ENCODE measurements at places on chromosomes 5 and 9.
A peak's percentile ranks its signal among the peaks of the same experiment; 100 is the strongest.

- DNase-seq = no peak
Measured at GRCh38 chr5:170440771-170441392, 51.7 kb upstream of the KCNMB1 start.

DNA sequence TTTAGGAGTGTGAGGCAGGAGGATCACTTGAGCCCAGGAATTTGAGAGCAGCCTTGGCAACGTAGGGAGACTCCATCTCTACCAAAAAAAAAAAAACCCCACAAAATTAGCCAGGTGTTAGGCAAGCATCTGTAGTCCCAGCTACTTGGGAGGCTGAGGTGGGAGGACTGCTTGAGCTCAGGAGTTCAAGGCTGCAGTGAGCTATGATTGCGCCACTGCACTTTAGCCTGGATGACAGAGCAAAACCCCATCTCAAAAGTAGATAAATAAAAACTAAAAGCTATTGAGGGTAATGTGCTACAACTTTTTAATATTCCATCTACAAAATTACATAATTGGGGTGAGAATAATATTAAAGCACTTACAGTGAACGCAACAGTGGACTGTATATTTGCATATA lies 5.9 kb downstream of the BDP1 start:
- DNase-seq = no peak

- DNase-seq = no peak
Measured at GRCh38 chr9:87554976-87555375, 57.3 kb downstream of the DAPK1 start.

- no peak for DNase-seq
Measured at GRCh38 chr9:69198521-69199220, 24.6 kb downstream of the TJP2 start.

GRCh38 chr5:80925931-80926330 lies 34.2 kb upstream of the RASGRF2 start:
- DNase-seq = no peak

GRCh38 chr9:90967145-90967538 lies 165.5 kb downstream of the SYK start:
- no peak for DNase-seq

DNA sequence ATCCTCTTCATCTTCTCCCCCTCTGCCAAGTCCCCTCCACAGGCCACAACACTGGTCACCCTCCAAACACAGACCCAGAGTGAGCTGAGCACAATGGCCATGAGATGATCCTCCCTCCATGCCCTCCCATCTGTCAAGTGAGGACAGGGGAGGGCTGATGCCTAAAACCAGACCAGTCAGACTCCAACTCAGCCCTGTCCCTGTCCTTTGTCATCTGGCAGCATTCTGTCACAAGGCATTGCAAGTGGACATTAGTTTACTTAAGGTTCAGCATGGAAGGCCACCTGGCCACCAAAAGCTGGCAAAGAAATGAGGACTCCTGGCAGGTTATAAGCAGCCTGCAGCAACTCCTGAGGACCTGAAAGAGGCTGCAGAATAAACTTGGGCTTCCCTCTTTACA lies 136.2 kb upstream of the SLC30A5 start:
- DNase-seq = no peak

- no peak for DNase-seq
Measured at GRCh38 chr5:1279443-1280151, 15.3 kb downstream of the TERT start.

DNA sequence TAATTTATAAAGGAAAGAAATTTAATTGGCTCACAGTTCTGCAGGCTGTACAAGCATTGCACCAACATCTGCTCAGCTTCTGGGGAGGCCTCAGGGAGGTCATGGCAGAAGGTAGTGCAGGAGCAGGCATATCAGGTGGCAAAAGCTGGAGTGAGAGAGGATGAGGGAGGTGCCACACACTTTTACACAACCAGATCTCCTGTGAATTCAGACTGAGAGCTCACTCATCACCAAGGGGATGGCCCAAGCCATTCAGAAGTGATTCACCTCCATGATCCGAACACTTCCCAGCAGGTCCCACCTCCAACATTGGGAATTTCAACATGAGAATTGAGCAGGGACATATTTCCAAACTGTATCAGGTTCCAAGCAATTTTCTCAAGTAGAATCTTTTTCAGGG lies 84.7 kb upstream of the BRINP1 start:
- no peak for DNase-seq

GRCh38 chr9:16422114-16422513 lies 448.4 kb downstream of the BNC2 start:
- no peak for DNase-seq

GRCh38 chr9:107587191-107587963 lies 97.8 kb upstream of the KLF4 start:
- no peak for DNase-seq

DNA sequence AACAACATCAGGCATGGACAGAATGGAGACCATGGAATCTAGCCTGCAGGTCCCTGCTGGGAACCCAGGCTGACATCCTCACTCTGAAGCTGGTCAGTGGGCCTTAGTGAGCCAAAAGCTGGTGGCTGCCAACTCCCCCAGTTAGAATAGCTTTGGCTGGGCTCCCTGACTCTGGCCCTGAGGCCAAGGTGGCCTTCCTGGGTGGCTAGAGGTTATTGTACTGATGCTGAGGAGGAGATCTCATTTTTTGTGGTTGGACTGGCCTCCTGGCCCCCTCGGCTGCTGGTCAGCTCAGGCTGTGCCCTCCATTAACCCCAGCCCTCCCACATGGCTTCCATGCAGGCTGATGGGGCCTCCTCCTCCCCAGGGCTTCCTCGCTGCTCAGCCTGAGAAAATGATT lies 101.2 kb upstream of the PANK3 start:
- no peak for DNase-seq

DNA sequence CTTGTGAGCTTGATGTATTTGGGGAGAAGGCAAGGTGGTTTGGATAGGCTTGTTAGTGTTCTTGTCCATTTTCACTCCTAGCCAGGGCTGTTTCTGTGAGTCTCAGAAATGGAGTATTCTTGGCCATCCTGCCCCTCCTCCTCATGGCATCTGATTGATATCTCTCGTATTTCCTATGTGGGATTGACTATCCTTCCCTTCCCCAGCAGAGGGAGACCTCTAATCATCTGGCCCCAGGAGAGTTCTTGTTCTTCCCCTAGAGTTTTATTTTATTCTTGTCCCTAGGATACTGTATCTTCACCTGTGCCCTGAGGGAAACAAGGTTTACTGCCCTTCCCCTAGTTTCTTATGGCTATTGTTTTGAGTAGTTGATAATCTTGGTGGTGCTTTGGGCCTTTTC lies 114.4 kb downstream of the VPS13A start:
- peak; percentile 42 for DNase-seq

DNA sequence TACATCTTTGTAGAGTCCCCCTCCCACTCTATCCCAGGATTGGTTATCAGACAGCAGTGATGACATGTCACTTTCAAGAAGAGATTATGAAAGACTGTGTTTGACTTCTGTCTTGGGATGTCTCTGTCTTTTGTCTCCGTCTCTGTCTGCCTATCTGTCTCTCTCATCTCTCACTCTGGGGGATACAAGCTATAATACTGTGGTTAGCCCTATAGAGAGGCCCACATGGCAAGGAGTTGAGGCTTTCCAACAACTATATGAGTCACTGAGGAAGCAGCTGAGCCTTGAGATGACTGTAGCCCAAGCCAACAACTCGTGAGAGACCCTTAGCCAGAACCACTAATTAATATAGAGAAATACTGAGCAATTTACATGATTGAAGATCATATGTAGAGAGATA lies 284.8 kb downstream of the PDE4D start:
- DNase-seq = no peak
